ENCODE measurements at places on chromosomes 2 and 18. TPM values are rescaled to one million over a fixed set of nuclear protein-coding genes. Genes with fewer than 3 reads are reported as not detected.

The DLX2 gene
- total RNA-seq = 0.55 TPM

The ANTXR1 gene
- total RNA-seq = 36.8 TPM

The FAM228A gene
- 0.25 TPM for total RNA-seq

DNA sequence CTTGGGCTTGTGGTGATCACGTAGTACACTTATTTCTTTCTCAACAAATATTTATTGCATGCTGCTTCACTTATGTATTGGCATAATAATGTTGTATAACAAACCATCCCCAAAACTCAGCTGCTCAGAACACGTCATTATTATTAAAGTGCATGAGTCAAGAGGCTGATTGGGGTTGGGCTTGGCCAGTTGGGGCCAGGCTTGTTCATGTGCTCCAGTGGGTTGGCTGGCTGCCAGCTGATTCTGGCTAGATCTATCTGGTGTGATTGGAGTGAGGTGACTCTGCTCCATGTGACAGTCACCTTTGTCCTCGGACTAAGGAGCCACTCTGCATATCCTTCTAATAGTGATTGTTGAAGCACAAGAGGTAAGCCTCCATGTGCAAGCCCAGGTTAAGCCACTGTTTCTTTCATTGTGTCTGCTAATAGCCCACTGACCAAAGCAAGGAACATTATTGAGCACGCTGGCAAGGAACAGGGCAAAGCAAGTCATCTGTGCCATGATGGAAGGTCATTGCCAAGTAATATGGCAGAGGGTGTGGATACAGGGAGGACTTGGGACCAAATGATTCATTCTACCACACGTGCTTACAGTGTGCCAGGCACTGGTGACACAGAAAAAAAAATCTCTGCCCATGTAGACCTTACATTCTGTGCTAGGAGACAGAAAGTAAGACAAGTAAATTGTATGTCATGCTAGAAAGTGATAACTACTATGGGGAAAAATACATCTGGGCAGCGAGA lies 63.3 kb upstream of the TMEM182 start:
- DNase-seq = no peak

GRCh38 chr2:45625824-45626223 lies 14.8 kb upstream of the SRBD1 start:
- DNase-seq = no peak

DNA sequence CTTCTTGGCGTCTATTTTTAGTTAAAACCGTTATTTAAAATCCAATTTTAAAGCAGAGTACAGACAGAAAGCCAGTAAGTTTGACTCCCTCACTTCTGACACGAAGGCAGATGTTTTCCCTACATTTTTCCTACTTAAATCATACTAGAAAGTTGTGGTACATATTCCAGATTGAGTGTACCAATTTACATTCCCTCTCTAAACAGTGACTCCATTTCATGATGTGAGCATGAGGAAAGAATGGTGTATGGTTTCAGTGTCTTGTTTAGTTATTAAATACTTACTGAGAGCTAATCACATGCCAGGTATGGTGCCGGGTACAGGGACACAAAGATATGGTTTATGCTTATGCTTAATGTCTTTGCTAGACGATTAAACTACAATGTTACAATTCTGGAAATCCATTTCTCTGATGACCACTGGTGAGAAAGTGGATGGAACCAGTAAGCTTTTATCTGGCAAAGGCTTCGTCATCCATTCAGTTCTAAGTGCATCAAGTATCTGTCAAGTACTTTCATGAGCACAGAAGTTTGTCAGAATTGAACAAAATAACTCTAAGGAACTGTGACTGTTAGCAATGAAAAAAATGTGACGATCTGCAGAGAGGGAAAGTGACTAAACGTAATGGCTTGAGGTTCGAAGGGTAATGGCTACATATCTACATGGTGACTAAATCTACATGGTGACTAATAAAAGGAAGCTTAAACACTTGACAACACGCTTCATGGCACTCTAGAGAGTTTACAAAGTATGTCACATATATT lies 25.7 kb downstream of the MAP4K3 start:
- DNase-seq = no peak

GRCh38 chr18:58484989-58485981 lies 143.6 kb downstream of the ALPK2 start:
- peak; percentile 34 for DNase-seq

DNA sequence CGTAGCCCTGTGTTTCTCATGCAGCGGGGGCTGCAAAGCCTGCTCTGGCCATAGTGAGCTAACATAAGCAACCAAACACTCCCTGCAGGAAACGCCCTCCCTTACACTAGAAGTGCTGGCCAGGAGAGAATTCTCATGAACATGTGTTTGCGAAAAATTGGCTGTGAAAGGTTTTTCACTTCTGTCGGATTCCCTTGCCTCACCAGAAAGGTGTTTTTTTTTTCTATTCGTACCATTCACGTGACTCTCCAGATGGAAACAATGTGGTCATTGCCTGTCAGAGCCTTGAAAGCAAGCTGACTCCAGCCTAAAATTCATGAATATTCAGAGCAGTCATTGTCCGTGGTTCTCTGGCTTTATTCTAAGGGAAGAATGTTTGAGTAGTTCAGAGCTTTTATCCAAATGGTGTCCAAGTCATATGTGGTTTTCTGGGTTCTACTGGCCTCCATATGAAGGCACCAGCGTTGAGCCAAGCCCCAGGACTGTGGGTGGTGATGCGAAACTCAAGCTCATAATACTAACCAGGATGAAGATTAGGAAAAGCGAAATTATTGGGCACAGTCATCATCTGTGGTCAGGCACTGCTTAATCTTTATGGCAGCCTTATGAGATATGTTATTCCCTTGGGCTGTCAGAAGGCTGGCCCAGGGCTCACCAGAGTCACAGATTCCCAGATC lies 236.4 kb downstream of the ALPK2 start:
- DNase-seq = no peak
